ENCODE measurements at places on chromosomes 16 and 17.

DNA sequence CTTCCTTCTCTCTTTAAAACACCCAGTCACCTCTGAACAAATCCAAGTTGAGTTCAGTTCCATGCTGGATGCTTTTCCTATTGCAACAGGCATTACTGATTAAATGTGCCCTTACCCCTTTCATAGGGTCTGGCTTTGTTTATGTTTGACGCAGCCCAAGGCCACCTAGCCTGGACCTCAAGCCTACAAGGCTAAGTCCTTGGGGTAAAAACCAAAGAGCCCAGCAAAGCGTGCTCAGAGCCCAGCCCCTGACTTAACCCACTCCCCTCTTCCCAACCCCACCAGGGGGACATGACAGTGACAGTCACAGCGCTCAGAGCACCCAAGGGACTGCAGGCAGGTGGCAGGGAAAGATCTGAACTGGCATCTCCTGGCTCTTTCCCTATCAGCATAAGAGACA lies 200.6 kb downstream of the XYLT1 start:
- DNase-seq: no peak

DNA sequence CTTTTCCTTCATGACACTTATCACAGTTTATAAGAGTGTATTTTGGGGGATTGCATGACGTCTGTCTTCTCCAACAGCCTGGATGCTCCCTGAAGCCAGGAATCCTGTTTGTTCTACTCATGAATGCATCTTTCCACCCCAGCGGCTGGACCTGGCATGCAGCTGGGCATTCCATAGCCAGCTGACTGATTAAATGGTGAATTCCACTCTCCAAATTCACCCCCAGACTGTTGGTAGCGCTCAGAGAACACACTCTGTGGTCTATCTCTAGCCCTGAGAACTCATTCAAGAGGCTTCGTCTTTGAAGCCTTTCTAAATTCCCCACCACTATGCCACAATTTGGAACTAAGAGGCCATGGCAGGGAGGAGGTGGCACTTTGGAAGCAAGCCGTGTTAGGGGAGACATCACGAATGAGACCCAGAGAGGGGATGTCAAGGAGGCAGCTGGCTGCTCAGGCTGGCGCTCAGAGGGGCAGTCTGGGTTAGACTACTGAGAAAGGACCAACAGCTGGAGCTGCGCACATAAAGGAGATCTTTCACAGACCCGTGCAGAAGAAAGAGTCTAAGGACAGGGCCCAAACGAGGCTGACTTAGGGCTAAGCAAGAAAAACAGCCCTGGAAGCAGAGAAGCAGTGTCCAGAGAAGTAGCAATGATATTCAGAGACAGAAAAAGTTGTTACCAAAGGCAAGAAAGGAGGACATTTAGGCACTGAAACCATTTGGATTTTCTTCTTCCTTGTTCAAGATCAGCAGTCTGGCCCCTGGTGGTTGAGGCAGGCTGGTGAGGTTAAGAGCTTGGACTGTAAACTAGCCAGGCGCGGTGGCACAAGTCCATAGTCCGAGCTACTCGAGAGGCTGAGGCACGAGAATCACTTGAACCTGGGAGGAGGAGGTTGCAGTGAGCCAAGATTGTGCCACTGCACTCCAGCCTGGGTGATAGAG lies 42.4 kb upstream of the ZNF629 start:
- no peak for DNase-seq

GRCh38 chr17:80118601-80119270 lies 17.4 kb downstream of the GAA start:
- peak; percentile 12 for DNase-seq

GRCh38 chr16:70712359-70712758 lies 26.5 kb upstream of the MTSS2 start:
- no peak for DNase-seq

- DNase-seq: no peak
Measured at GRCh38 chr17:55437159-55437605, 15.5 kb upstream of the MMD start.

DNA sequence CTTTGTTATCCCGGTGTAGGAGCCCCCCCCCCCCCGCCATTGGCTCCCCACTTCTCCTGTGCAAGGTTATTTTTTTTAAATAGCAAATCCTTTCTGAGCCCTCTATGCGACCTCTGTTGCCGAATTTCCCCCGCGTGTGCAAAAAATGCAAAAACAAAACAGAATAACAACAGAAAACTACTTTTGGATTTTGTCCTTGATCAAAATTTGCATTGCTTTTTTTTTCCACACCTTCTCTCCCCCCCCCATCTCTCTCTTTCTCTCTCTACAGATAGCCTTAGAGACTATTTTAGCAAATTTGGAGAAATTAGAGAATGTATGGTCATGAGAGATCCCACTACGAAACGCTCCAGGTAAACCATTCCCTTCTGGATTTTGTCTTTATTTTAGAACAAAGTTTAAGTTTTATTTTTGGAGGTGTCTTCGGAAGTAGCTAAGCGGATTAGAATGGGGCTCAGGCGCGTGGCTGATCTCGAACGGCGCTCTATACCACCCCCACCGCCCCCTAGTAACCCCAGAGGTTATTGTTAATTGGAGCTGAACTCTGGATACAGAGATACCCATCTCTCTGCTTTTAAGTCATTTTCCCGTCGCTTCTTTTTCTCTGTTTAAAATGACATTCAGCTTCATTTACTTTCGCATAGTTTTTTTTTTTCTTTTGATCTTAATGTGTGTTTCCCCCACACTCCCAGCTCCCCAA lies 1.0 kb downstream of the MSI2 start:
- DNase-seq: no peak

- no peak for DNase-seq
Measured at GRCh38 chr16:89406277-89406888, 84.0 kb downstream of the ANKRD11 start.
